ENCODE measurements at places on chromosomes 13 and 19.

DNA sequence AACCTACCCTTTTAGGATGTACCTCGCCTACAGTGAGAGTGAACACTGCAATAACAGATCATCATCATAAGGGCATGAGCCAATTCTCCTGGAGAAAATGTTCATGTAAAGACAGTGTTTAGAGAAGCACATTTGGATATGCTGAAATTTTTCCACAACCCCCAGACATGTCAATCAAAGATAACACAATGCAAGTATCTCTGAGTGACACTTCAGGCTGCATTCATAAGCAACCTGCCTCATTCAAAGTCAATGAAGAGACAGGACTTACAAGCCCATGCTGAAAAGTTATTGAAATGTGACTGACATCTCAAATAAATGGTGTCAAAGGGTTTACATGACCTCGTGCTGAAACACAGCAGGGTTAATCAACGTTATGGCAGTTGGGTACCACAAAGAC is 102.0 kb downstream of the PCDH9 start:
- DNase-seq = no peak

GRCh38 chr13:29493796-29494195 is 101.7 kb downstream of the SLC7A1 start:
- no peak for DNase-seq

DNA sequence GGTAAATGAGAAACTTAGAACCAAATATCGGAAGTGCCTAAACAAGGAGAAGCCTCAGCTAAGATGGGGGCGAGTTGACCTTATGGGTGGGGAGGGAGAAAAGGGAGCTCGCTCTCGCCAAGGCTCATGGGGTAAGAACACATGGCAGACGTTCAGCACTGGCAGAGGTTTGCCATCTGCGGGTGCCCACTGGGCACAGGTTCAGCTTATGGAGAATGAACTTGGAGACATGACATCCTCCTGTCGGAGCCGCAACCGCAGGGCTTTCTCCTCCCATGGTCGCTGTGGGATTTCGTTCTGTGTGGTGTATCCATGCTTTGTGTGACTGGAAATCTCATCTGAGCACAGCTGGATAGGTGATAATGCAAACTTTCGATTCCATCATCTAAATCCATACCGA is 36.1 kb upstream of the PEPD start:
- no peak for DNase-seq

DNA sequence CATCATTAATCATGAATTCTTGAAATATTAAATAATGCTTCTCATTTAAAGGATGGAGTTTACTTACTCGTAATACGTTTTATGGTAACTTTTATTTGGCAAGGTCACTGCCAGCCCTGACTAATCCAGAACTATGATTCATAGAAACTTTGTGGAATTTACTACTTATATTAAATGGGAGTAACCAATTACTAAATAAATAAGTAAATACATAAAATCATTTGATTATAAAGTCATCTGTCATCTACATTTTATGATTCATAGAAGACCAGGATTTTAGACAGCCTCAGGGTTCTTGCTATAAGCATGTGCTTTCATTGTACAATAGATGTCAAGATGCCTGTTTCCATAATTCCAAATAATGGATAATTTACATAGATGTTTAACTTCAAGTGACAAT is 611.1 kb downstream of the TBC1D4 start:
- no peak for DNase-seq

DNA sequence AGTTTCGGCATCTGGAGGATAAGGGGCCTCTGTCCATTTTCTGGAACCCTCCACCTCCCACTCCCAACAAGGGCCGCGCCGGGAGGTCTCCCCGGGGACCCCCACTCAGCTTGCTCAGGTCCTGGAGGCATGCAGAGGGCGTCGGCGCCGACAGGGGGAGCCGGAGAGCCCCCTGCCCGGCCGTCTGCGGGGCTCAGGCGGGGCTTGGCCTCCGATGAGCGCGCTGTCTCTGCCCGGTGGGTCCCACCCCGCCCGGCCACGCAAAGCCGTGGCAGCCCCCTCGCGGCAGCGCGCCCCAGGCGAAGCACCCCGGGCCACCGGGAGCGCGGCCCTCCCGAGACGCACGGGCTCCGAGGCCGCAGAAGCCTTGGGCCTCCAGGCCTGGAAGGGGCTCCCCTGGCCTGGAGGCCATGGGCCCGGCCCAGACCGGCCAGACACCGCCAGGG is 149.7 kb upstream of the ZNF536 start:
- no peak for DNase-seq

Measured in vagina (tissue), 2 donors.